LNCaP clone FGC (cell line): ENCODE measurements at places on chromosomes 13 and 19.

GRCh38 chr13:25440061-25440460 lies 68.3 kb downstream of the ATP8A2 start:
- no peak for DNase-seq

DNA sequence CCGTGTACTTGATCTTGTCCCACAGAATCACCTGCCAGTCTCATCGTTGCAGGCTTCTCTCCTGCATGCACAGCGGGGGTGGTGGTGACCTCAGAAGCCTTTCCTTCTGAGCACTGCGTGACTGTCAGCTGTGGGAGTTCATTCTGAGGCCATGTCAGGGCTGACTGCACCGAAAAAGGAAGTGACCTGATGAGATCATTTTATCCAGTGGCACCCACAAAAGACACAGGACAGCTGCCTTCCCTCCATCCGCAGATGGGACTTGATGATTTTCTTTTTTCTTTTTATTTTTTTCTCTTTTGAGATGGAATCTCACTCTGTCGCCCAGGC lies 89.7 kb downstream of the RAB20 start:
- no peak for DNase-seq

DNA sequence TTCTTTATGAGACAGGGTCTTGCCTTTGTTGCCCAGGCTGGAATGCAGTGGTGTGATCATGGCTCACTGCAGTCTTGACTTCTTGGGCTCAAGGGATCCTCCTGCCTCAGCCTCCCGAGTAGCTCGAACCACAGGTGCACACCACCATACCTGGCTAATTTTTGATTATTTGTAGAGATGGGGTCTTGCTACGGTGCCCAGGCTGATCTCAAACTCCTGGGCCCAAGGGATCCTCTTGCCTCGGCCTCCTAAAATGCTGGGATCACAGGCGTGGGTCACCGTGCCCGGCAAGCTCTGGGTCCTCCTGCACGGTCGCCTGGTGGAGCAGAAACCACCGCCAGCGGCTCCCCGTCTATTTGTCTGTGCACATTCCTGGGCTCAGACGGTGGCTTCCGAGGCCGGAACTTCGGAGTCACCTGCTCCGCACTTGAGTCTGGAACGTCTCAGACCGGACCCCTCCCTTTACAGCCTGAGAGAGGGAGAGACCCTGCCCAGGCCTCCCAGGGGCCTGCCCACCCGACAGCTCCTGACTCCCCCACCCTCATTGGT lies 22.2 kb downstream of the EFNA2 start:
- DNase-seq = no peak

DNA sequence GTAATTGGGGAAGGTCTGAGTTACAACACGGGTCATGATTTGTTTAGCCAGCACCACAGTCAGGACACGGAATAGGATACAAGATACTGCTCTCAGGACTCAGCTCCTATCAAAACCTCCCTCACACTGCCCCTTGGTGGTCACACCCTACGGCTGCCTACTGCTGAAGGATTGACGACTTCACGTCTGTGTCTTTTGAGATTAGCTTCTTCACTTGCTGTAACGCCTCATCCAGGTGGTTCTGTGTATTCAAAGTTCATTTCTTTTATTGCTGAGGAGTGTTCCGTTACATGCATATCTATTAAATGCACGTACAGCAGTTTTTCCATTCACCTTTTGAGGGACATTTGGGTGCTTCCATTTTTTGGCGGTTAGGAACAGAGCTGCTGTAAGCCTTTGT lies 46.3 kb downstream of the URI1 start:
- no peak for DNase-seq
